Activated naive CD4-positive, alpha-beta T cell (primary cell): ENCODE measurements at places on chromosomes 2 and 18.

- DNase-seq = no peak
Observed at GRCh38 chr2:163906410-163906809, 170.6 kb upstream of the FIGN start.

- no peak for DNase-seq
Observed at GRCh38 chr2:46802665-46803546, 112.7 kb downstream of the MCFD2 start.

GRCh38 chr18:25830787-25831186 lies 259.6 kb downstream of the SS18 start:
- no peak for DNase-seq

DNA sequence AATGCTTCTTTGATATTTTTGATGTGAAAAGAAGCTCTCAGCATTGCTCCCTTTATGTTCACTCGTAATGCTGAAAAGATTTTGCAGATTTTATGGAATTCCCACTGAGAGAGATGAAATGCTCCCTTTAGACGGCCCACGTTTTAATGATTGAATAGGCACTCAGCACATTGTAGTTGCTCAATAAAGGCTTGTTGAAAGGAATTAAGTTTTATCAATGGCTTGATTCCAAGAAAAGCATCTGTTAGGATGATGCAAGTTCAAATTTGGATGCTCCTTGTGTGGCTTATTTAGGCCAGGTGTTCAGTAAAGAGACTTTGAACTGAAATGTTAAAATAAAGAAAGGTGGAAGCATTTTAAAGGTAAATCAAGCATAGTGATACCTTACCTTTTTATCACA lies 725.1 kb downstream of the EPHA4 start:
- no peak for DNase-seq

GRCh38 chr2:174780191-174780840 lies 16.0 kb upstream of the CHRNA1 start:
- no peak for DNase-seq

- no peak for DNase-seq
Observed at GRCh38 chr2:219592736-219593135, 4.9 kb upstream of the STK11IP start.

GRCh38 chr2:58851598-58851997 lies 610.5 kb upstream of the FANCL start:
- DNase-seq = no peak

GRCh38 chr18:7808992-7809391 lies 241.9 kb downstream of the PTPRM start:
- DNase-seq = no peak

DNA sequence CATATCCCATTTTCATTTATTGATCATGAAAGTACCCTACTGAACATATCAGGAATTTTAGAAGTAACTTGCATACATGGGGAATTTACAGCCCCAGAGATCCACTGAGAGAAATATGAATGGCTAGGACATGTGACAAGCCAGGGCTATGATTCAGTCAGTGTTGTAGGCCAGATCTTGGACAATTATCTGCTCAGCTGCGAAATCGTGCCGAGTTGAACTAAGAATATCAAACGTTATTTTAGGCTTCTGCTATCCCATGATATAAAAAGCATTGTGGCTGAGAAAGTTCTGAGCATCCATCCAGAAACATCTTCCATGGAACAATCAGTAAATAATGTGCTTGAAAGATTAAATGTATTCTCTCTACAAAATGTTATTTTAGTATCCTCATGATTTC lies 85.7 kb upstream of the UNC80 start:
- DNase-seq = no peak

DNA sequence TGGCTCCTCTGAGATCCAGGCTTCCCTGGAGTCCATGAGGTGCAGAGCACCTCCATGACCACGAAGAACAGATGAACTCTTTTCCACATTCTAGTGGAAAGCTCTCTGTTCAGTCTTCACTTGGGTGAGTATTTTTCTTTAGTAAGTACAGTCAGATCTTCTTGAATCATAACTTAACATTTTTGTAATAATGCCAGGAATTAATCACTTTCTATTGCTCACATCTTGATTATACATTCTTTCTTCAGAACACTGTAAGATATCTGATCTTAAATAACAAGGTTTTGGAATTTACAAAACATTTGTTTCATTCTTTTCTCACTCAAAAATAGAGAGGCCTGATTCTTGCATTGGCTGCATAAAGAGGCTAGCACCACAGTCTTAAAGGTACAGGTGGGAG lies 45.4 kb upstream of the RND3 start:
- no peak for DNase-seq

GRCh38 chr2:174282441-174282840 lies 34.1 kb upstream of the OLA1 start:
- no peak for DNase-seq

GRCh38 chr18:5943514-5943913 lies 48.2 kb upstream of the TMEM200C start:
- no peak for DNase-seq

- DNase-seq = no peak
Observed at GRCh38 chr18:3852321-3852720, 402.3 kb downstream of the TGIF1 start.

- DNase-seq = no peak
Observed at GRCh38 chr2:64213532-64214275, 69.5 kb upstream of the PELI1 start.

DNA sequence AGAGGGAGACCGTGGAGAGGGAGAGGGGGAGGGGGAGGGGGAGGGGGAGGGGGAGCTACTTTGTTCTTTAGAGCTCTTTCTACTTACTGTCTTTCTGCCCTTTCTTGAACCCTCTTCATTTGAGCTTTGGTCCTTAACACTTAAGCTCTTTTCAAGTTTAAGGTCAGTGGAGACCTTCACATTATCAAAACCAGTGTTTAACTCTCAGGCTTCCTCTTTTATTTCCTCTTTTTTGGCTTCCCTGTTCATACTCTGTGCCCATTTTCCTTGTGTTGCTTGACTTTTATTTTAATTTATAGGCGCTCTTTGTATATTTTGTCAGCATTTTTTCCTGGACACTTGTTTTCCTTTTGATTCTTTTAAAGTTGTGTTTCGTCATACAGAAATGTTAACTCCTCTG lies 37.1 kb downstream of the ACSL3 start:
- DNase-seq = no peak

DNA sequence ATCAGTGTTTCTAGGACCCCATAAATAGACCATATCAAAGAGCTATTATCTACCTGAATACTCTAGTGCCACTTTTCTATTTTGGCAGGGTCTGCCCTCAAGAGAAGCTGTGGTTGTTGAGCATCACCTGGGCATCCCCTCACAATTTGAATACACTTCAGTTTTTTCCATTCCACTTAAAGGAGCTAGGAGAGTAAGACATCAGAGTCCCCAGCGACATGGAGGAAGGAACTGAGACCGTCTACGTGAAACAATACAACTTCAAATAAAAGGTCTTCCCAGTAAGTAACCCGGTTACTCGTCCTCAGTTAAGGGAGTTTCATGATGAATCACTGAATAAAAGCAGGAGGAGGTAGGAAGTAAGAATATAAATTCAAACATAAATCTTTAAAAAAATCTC lies 206.7 kb downstream of the AFF3 start:
- DNase-seq = no peak

- no peak for DNase-seq
Observed at GRCh38 chr18:6677086-6677485, 52.4 kb upstream of the ARHGAP28 start.

GRCh38 chr18:75129717-75130477 lies 79.0 kb downstream of the PTGR3 start:
- DNase-seq = no peak

DNA sequence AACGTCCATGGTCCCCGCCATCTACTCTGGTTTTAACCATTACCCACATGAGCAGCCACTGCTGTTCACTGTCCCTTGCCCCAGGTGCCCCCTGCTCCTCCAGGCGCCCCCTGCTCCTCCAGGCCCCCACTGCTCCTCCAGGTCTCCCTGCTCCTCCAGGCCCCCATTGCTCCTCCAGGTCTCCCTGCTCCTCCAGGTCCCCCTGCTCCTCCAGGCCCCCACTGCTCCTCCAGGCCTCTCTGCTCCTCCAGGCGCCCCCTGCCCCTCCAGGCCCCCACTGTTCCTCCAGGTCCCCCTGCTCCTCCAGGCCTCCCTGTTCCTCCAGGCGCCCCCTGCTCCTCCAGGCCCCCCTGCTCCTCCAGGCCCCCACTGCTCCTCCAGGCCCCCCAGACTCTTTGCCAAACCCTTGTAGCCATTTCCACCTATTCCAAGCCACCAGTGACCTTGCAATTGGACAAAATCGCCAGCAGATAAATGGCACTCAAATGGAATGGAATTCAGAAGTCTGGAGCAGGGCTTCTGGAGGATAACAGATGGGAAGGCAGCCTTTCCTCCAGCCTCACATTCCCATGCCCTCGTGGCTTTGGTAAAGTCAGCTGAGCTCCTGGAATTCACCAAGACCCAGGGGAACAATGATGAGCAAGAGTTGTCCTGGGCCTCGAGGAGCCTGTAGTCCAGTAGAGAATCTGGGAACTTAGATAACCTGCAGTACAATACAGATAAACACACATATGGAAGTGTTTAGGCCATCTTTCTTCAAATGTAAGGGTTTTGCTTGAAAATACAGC lies 13.3 kb upstream of the RPL31 start:
- DNase-seq = no peak

DNA sequence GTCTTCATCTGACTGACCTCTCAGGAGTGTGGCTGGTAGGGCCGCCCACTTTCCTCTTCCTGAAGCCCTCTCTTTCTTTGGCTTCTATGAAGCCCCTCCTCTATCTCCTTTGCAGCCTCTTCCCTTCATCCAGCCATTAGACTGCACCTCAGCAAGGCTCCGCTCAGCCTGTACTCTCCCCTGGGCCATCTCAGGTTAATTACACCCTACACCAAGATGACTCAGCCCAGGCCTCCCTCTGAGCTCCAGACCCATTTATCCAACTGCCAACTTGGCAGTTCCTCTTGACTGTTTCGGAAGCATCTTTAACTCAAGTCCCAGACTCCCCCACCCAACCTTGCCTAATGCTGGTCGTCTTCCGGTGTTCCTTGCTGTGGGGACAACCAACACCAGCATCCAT lies 5.8 kb upstream of the WNT6 start:
- no peak for DNase-seq

- no peak for DNase-seq
Observed at GRCh38 chr2:109280804-109281203, 151.8 kb downstream of the SH3RF3 start.

GRCh38 chr2:174333017-174333371 lies 1.8 kb upstream of the SP9 start:
- DNase-seq = no peak

DNA sequence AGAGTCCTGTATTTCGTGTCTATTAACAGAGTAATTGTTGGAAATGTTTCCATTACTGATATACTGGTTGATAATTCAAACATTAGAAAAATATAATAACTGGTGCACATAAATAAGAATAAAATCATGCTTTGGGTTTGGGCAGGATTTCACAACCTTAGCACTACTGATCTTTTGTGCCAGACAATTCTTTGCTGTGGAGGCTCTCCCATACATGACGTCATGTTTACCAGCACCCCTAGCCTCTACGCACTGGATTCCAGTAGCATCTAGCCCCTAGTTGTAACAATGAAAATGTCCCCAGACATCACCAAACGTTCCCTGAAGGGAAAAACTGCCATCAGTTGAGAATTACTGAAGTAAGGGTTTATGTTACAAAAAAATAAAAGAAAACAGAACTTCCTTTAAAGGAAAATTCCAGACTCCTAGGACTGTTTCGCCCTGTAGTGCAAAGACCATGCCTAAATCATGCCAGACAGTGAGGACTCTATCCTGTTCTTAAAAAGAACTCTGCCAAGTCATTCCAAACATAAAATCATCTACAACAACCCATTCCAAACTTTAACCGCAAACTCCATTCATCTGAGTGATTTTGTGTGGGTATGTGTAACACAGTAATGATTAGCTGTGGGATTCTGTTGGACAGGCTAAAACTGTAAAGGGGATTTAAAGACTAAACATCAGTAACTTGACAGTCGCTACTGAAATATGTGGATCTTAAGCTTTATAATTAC lies 313.4 kb upstream of the CCDC68 start:
- DNase-seq = no peak

DNA sequence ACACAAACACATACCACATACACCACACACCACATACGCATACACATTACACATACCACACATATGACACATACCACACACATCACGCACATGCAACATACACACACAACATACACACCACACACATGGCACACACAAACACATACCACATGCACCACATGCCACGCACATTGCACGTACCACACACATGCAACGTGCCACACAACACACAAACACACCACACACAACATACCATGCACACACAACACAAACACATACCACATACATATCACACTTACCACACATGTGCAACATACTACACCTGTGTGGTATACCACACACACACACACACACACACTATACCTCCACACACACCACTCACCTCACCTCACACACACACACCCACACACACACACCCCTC lies 15.0 kb downstream of the TMEM177 start:
- no peak for DNase-seq

DNA sequence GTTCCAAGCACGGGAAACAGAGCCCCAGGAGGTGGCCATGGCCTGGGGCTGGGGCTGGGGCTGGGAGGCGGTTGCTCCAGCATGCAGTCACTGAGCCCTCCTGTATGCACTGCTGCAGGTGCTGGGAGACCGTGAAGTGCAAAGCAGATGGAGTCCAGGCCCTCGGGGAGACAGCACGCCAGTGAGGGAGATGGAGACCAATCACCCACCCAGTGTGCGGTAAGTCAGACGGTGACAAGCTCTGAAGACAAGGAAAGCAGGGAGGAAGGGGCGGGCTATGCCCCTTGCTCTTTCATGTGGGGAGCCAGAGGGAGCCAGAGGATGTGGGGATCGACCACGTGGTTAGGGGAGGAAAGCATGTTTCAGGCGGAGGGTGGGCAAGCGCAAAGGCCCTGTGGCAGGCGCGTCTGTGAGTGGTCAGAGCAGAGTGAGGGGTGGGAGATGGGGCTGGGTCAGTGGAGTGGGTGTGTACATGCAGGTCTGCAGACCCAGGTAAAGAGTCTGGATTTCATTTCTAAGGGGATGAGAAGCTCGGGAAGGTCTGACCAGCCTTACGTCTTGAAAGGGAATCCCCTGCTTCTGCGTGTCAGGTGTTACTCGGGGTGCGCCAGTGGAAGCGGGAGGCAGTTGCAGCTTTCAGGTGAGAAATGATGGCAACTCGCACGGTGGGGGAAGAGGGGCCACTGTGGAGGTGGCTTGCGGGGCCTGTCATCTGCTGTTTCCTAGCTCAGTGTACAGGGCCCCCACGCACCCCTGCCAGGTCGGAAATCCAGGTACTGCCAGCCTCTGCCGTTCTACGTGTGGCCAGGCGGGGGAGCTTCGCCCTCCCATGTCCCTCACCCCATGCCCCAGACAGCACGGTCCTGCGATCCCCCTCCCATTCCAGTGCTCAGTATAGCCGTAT lies 19.4 kb downstream of the RRM2 start:
- DNase-seq = peak; percentile 8

DNA sequence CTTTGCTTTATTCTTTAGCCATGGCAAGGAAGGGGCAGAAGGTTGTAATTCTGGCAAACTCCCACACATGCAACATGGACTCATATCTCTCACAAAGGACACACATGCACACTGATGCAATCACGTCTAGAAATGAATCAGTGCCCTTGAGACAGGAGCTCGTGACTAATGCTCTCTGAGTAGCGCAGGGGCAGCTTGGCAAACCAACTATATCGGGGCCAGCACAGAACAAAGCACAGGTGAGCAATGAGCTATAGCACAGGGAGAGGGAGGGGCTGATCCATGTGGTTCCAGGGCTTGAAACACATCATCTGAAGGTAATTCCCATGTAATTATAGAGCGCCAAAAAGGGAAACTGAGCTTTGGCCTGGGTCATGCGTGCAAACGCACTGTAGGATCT lies 165.2 kb upstream of the KLF7 start:
- DNase-seq = no peak

GRCh38 chr2:96631804-96632435 lies 6.2 kb downstream of the KANSL3 start:
- no peak for DNase-seq

- DNase-seq = no peak
Observed at GRCh38 chr2:88692187-88692586, 714 bp downstream of the RPIA start.
